ENCODE measurements at places on chromosomes 5 and 9.

GRCh38 chr9:14339746-14340145 lies 25.8 kb upstream of the NFIB start:
- DNase-seq = no peak

DNA sequence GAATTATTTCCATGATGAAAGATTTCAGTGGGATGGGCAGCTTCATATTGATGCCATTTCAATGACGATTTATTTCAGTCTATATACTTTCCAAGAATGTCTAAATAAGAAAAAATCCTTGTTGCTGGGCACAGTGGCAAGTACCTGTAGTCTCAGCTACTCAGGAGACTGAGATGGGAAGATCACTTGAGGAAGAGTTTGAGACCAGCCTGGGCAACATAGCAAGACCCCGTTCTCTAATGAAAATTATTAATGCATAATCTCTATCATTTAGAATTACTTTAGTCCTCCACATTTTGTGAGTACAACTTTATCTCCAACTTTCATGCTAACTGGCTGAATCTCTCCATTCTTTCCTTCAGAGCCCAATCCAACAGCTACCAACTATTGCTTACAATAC lies 52.5 kb downstream of the PTBP3 start:
- DNase-seq = no peak

DNA sequence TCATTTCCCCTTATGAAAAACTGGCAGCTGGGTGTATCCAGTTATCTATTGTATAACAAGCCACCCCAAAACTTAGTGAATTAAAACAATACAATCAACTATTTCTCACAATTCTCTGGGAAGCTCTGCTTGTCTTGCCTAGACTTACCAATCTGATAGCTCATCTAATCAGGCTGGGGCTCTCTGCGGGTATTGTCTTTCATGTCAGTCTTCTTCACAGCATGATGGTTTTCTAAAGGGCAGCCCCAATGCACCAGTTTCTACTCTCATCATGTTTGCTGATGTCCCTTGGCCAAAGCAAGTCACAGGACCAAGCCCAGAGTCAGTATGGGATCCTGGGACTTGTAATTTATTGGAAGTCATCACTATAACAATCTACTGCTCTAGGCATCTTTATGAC lies 433.5 kb downstream of the KIAA0825 start:
- no peak for DNase-seq

GRCh38 chr9:129318121-129319075 lies 140.3 kb upstream of the IER5L start:
- no peak for DNase-seq

DNA sequence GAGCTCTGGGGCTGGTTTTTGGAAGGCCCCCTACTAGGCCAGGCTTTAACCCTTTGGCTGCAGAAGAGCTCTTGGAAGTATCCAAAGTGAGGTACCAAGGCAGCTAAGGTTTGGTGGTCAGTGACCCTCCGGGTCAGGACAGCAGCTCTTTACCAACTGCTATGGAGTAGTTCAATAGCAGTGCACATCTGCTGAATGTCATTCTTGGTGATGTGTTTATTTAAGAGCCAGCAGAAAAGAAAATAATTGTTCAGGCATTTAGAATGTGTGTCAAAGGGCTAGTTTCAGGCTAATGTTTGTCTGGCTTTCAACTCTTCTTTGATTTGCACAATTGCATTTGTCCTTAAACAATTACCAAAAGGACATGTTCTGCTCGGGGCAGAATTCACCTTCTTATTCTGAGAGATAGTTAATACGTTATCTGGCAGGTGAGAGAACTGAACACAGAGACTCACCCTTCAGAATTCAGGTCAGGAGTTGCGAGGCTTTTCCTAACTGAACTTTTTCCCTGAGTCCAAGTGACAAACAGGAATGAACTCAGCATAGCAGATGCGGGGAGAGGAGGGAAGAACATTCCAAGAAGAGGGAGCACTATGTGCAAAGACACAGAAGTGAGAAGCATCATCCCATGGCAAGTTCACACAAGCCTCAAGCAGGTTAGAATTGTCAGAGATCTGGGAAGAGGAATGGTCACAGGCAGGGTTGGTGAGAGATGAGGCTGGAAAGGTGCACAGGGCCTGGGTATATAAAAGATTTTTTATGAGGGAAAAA lies 556.7 kb upstream of the TLE4 start:
- no peak for DNase-seq

GRCh38 chr9:76023715-76024195 lies 133.3 kb downstream of the PCSK5 start:
- DNase-seq = no peak

GRCh38 chr9:21590058-21590996 lies 108.2 kb upstream of the IFNE start:
- no peak for DNase-seq

DNA sequence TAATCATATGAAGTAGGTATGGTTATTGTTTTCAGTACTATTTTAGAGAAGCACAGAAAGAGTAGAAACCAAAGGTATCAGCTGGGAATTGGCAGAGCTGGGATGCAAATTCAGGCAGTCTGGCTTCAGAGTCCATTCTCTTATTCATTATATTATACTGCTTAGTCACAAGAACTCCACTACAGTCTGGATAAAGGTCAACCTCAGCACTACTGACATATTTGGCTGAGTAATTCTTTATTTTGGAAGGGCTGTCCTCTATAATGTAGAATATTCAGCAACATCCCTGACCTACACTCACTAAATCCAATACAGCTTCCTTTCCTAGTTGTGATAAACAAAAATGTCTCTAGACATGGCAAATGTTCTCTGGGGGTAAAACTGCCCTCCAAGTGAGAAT lies 37.6 kb downstream of the PTGER4 start:
- DNase-seq = no peak

DNA sequence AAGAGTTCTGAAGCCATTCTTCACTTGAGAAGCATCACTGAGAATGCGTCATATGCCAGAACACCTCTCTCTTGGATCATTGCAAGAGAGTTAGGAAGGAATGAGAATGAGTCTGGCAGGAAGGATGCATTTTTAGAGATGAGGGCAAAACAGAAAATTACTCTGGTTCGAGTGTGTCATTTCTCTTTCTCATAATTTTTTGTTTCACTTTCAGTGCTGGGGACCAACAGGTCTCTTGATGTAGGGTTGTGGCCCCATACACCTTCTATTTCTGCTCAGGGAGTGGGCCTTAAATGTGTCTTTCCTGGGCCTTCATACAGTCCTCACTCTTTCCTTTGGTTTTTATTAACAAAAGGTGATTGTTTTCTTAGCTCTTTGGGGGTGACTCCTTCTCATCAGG lies 302.4 kb downstream of the NR3C1 start:
- no peak for DNase-seq

GRCh38 chr5:151700820-151701219 lies 14.1 kb upstream of the SPARC start:
- no peak for DNase-seq

- no peak for DNase-seq
Observed at GRCh38 chr9:35322075-35322885, 160.5 kb downstream of the UNC13B start.

GRCh38 chr5:139263536-139263935 lies 30.0 kb upstream of the MATR3 start:
- no peak for DNase-seq

GRCh38 chr9:95801797-95802196 lies 73.7 kb upstream of the ERCC6L2 start:
- no peak for DNase-seq

DNA sequence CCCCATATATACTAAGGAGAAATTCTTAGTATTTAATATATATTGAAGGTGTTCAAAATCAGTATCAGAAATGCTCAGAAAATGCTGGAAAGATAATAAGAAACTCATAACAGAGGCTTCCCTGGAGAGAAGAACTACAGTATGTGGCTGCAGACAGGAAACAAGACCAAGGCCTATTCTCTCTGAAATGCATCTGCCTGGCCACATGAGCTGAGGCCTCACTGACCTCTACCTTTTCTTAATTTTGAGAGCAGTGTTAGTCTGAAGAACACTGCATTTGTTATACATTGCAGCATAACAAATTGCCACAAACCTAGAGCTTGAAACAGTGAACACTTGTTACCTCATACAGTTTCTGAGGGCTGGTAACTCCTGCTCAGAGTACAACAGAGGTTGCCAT lies 133.4 kb upstream of the SPEF2 start:
- DNase-seq = no peak

GRCh38 chr9:107249131-107249533 lies 33.9 kb upstream of the RAD23B start:
- no peak for DNase-seq

DNA sequence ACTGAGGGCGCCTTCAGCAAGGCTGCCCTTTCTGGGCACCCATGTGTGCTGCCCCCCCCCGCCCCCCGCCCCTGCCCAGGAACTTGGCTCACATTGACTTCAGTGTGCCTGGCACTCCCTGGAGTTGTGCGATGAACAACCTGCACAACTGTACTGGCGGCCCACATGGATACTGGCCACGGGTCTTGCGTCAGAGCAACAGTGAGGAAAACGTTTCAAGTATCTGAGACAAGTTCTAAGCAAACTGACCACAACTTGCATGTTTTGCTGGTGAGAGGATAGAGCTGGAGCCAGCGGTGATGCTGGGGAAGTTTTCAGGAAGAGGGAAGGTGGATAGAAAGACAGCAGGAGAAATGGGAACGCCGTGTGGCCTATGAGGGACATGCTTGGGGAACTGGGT lies 45.4 kb downstream of the HABP4 start:
- DNase-seq = no peak

- peak; percentile 56 for DNase-seq
Observed at GRCh38 chr9:98075332-98075805, 18.8 kb downstream of the NANS start.

- no peak for DNase-seq
Observed at GRCh38 chr9:113734826-113735225, 141.3 kb upstream of the ZNF618 start.

DNA sequence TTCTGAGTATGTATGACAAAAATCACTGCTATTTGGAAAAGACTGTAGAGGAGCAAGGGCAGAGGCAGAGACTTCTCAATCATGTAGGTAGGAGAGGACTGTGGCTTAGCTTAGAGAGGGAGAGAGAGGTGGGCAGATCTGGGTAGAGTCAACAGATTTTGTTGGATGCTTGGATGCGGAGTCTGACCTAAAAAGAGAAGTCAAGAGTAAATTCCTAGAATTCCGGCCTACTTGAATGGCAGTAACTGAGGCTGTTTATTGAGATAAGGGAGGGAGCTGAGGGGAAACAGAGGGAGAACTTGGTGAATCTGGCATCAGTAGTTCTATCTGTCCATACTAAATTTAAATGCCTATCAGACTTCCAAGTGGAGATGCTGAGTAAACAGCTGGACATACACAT lies 2.4 kb downstream of the TICAM2 start:
- no peak for DNase-seq

DNA sequence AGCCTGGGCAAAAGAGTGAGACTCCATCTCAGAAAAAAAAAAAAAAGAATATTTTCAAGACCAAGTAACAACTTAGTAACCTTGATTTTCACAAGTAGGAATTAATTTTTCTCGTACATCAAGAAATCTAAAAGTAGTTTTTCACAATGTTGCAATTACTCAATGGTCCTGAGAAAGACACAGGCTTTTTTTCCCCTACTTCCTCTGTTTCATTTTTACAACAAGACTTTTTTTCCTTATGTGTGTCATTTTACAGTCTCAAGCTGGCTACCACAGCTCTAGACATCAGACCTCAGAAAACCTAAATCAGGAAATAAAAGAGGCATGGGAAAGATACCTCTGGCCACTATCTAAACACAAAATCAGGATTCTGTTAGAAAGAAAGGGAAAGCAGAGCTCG lies 45.9 kb downstream of the WDR36 start:
- peak; percentile 59 for DNase-seq

DNA sequence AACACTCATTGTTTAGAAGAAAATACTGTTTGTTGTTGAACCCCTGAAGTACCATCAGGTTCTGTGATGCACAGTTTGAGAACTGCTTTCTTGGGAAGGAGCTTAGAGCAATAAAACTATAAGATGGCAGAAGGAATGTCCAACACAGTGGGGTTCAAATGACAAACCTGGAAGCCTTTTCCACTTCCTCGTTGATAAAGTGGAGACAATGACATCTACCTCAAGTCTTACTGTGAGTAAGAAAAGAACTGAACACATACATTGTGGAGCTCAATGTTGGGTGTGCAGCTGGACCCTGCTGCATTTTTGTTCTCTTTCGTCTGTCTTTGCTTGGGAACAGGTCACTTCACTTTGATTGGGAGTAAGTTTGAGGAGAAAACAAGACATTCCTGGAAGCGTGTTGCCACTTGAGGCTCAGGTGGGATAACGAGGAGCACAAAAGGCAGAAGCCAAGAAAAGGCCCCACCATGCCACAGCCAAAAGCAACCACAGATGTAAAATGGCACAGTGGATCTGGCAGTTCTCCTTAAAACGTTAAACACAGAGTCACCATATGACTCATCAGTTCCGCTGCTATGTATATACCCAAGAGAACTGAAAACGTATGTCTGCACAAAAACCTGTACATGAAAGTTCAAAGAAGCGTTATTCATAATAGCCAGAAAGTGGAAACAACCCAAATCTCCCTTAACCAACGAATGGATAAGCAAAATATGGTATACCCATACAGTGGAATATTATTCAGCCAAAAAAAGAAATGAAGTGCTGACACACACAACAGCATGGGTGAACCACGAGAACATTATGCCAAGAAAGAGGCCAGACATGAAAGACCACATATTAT lies 42.9 kb upstream of the SUB1 start:
- peak; percentile 49 for DNase-seq

DNA sequence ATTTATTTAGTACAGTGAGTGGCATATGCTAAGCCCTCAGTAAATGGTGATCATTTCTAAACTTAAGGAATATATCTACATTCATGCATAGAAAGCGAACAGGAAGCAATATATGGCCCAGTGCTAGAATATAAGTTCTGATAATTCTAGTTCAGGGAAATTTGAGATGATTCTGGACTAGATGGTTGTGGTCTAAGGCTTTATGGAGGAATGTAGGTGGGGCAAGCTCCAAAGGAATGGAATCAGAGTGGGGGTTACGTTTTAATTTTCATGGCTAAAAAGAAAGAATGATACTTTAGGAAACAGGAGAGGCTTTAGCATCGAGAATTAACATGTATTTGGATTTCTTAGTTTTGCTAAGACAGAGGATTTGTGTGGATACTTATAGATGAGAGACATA lies 56.1 kb downstream of the MTREX start:
- DNase-seq = no peak

DNA sequence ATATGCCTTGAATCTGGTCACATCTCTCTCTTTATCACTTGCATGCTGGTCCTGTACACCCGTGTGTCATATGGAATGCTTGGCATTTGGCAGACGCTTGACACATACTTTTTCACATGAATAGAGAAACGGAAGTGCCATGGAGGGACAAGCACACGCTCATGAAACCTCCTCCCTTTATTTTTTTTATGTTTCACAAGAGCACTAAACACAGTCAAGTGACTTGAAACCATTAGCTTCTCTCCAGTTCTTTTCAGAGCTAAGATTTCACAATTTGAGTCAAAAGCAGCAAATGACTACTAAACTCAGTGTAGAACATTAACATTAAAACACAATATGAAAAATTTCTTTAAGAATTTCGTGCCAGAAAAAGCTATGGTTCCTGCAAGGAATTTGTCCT lies 151.1 kb downstream of the DOCK2 start:
- DNase-seq = peak; percentile 86
